DND-41 (cell line): ENCODE measurements at places on chromosomes 11 and 22.

- no peak for DNase-seq
Measured at GRCh38 chr22:43239956-43240355, 53.0 kb upstream of the TTLL12 start.

- DNase-seq, result no peak
Measured at GRCh38 chr11:110529043-110529442, 99.3 kb downstream of the FDX1 start.

GRCh38 chr22:35995348-35995747 is 33.3 kb downstream of the RBFOX2 start:
- no peak for DNase-seq

DNA sequence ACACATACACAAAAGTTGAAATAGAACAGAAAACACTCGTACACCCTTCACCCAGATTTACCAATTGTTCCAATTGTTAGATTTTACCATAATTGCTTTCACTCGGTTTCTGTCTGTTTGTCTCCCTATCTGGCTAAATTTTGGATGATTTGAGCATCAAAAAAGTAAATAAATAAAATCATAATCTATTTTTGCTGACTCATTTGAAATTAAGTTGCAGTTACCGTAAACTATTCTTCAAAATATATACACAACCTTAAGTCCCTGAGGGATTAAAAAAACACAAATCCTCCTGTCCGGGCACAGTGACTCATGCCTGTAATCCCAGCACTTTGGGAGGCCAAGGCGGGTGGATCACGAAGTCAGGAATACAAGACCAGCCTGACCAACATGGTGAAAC is 81.3 kb upstream of the SYT9 start:
- DNase-seq, result no peak

DNA sequence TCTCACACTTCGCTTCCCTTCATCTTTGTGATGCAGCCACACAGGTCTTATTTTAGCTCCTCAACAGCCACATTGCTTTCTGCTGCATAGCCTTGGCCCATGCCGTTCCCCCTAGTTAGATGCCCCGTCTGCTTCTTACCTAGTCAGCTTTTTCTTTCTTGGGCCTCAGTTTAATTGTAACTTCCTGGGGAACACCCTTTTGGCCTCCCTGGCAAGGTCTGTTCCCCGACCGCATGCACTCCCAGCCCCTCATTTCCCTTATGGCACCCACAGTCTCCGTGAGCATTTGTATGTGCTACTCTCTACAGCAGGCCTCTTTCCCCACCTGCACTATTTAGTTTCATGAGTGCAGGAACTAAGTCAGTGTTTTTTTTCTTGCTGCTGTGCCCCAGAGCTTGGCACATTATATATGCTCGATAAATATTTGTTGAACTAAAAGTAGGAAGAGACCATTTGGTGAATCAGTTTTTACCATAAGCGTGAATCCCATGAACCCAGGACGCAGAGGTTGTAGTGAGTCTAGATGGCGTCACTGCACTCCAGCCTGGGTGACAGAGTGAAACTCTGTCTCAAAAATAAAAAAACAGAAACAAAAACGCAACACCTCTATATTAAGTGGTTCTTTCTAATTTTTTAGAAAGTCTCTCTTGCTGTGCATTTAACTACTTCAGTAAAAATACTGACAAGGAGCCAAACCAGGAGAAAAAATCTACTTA is 38.5 kb downstream of the TNRC6B start:
- no peak for DNase-seq

GRCh38 chr11:93767018-93767417 is 17.1 kb upstream of the MED17 start:
- no peak for DNase-seq

DNA sequence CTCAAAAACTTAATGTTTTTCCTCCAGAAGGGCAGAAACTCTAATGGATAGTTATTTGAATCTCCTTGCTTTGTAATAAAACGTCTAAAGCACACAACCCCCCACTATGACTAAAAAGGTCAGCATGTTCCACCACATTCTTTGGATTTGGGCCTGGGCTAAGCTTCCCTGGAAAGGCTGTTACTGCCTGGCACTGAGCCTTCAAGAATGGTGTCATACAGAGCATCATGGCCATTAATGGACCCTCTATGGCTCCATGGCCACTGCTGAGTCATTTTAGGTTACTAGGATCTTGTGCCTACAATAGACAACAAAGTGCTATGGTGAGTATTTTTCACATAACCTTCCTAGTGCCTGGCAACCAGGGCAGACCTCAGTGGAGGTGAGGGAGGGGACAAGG is 242.6 kb upstream of the FAT3 start:
- DNase-seq, result no peak

DNA sequence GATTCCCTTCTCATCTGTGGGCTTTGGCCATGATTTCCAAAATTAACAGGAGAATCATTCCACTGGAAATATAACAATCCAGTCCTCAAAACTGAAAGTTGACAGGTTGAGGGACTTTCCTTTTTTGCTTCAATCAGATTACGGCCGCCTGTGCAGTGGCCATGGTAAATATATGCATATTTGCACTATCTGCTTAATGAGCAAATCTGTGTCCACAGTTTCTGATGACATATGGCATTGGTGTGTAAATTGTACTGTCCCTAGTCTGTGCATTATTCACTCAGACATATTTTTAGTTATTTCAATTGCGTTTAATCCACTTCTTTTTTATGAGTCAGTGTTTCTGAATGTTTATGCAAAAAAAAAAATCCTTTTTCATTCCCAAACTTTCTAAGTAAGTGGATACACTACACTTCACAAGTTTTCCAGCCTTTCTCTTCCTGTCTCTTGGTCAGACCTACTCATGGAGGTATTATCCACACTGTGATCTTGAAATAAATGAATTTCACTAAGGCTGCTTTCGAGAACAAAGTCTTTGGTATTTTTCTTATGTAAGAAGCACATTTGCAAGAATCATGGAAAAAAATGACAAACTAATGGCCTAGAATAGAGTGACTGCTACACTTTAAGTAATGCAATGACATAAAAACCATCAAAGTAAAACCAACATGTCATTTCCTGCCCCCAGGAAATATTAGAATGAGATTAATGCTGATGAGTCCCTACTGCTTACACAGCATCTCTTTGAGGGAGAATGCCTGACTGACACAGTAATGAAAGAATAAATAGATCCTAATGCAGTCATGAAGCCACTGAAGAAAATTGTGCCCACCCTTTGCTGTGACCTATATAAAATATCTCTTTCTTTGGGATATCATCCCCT is 76.4 kb upstream of the MTNR1B start:
- DNase-seq, result no peak

- no peak for DNase-seq
Measured at GRCh38 chr11:1394936-1395772, 5.4 kb downstream of the BRSK2 start.

DNA sequence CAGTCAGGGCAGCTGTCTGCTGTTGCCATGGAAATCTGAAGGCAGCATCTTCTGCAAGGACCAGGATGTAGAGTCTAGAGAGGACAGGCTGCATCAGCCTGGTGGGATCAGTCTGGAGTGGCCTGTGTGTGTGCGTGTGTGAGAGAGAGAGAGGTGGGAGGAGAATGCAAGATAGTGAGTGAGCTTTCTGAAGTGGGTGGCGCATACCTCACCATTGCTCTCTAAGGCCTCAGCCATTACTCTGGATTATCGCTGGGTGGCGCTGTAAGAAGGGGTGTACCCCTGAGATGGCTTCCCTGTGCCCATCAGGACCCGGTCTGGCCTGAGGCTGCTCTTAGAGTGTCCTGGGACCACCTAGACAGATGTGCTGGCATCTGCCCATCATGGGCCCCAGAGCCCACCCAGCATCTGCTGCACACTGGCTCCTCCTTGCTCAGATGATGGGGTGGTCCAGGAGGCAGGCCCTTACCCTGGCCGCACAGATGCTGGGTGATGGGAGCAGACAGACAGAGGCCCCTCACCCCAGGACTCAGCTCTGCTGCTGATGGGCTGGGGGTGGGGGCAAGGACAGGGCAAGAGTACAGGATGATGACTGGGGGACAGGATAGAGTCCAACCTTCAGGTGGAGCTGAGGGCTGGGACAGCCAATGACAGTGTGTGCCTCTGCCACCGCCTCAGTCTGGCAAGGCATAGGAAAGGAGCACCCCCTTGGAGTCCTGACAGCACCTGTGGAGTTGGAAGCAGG is 25.7 kb upstream of the TUB start:
- no peak for DNase-seq

DNA sequence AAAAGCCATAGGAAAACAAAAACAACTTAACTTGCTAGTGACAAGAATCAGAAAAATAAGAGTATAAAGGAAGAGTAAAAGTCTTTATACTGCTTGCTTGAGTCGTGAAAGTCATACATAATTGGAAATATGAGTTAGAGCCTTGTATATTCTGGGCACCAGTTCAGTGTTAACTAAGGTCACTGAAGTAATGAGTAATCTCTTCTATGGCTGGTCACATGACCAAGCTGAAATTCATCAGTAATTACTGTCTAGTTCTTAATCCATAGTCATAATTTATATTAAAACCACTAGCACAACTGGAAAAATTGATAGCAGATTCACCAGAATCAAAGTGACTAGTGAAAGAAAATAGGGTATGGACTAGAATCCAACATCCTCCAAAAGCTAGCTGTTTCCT is 84.4 kb upstream of the SLC5A12 start:
- DNase-seq, result no peak

- DNase-seq, result no peak
Measured at GRCh38 chr11:2573240-2574042, 126.4 kb downstream of the KCNQ1OT1 start.

DNA sequence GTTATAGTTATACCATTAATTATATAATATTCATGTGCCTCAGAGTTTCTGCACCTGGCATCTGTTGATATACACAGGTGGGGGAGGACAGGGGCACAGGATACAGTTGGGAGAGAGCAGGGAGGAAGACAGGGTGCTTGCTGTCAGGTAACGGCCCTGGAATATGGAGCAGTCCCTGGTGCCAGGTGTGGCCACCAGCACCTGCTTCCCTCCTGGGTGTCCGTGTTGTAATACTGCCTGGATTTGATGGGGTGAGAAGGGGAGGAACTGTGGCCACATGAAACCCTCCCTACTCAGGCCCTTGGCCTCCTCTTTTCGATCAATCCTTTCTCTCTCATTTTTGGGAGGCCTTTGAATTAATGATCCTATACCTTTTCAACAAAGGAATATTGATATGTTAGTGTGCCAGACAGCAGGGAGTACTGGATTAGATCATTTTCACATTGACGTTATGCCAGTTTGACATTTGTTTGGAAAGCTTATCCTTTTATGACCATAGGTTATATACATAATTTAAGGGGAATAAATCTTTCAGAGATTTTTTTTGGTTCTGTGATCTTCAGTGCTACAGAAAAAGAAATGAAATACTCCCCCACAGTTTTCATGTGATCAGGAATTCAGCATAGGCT is 88.6 kb downstream of the TEAD1 start:
- no peak for DNase-seq
